ENCODE measurements at places on chromosomes 4 and X.

DNA sequence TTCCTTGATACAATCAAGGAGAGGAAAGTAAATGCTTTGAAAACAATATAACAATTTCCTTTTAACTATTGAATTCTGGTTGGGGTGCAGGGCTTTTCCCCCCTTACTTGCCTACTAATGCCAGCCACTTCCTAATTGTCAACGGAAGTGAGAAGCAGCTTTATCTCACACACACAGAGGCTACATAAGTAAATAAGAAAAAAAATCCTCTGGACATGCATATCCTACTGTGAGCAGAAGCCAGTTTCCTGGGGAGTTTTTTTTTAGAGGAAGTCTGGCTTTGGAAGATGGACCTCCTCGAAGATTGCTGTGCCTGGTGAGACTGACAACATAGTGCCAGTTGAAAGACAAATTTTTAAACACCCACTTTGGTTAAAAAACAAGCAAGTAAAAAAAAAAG lies 180.6 kb downstream of the OPHN1 start:
- no peak for DNase-seq

DNA sequence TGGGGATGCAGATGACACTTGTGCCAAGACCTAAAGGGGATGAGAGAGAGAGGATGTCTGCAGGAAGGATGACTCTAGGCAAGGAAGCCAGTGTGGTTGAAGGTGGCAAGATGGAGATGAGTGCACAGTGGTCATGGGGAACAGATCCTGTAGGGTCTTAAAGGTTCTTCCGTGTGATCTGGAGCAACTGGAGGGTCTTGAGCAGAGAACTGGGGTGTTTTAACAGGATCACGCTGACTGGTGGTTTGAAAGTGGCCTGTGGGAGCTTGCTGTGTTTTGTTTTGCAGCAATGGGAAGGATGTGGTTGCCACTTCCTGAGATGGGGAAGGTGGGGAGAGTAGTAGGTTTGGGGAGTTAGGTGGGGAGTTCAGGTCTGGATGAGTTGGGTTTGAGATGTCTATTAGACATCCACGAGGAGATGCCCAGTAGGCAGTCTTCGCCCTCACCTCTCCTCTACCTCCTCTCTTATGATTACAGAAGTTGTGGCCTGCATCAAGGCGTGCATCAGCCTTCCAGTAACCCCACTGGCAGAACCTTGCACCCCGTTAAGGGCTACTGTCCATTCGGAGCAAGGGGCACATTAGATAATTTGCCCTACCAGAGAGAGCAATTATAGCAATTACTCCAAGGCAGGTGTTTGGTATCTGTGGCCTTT lies 1.4 kb upstream of the STBD1 start:
- DNase-seq, result no peak

DNA sequence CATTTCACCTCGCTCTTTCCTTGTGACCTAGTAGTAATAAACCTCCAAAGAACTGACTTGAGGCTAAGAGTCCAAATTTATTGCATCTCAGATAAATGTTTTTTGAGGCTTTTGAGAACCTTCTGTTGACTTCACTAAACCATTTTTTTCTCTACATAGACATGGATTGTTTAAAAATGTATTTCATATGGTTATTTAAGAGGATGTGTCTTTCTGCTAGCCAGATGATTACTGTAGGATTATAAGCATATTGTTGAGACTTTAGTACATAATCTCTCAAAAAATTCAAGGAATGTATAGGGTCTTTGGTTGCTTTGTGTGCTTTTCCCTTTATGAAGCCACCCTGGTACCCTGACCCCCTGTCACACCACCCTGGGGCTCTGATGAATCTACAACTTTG lies 44.8 kb downstream of the ATXN3L start:
- DNase-seq, result no peak

DNA sequence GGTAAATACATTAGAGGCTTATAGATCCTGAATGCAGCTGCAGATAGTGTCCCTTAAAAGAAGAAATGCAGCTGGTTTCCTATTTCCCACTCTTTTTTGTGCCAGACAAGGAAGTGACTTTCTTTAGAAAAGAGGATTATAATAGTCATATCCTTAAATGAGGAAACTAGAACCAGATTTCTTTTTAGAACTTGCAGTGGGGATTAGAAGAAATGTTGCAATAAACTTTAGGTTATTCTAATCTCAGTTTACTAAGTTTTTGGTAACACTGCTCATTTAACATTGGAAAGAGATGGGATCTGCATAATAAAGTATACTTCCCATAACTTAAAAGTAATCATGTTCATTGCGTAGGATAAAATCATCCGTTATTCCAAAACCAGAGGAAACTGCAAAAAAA lies 101.9 kb downstream of the SLIT2 start:
- DNase-seq, result no peak

DNA sequence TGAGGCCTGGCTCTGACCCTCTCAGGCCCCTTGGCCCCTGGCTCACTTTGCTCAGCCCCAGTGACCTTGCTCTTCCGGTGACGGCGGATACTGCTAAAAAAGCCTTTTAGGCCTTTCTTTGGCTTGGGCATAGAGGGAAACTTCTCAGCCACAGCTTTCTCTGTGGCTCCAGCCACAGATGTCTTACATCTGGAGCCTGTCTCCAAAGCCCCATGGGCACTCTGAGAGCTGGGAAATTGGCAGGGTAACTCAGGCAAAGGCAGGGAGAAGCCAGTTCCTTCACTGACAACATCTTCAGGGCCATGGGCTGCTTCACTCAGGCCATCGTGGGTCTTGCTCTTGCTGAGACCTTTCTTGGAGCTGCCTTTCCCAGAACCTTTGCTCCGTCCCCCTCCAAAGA lies 12.8 kb downstream of the AMER1 start:
- DNase-seq, result no peak

GRCh38 chr4:124184792-124185191 lies 527.7 kb downstream of the ANKRD50 start:
- no peak for DNase-seq

GRCh38 chrX:133081990-133082389 lies 14.9 kb downstream of the USP26 start:
- DNase-seq, result no peak

- DNase-seq, result no peak
Observed at GRCh38 chr4:174387143-174387542, 103.4 kb downstream of the CEP44 start.

DNA sequence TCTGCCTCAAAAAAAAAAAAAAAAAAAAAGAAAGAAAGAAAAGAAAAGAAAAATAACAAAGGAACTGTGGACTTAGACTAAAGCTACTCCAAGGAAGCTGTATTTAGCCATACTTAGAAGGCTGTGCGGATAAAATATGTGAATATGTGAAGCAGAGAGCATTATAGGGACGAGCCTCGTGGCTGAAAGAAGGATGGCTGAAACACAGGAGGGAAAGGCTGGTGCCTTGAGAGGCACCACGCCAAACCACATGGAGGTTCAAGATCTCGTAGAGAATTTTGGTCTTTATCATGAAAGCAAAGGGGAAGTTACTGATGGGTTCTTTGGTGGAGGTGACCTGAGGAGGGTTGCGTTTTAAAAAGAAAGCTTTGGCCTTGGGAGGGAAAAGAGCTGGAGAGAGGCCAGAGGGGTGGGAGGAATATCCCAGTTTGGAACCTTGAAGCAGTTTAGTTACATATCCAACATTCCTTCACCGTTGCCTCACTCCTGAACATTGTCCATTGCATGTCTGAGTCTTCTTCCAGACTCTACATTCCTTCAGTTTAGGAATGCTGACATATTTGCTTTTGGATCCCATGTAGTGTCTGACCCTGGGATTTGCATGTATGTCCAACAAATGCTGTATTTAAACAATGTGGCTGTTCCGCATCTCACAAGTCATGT lies 82.5 kb downstream of the CPE start:
- DNase-seq, result peak; percentile 85

DNA sequence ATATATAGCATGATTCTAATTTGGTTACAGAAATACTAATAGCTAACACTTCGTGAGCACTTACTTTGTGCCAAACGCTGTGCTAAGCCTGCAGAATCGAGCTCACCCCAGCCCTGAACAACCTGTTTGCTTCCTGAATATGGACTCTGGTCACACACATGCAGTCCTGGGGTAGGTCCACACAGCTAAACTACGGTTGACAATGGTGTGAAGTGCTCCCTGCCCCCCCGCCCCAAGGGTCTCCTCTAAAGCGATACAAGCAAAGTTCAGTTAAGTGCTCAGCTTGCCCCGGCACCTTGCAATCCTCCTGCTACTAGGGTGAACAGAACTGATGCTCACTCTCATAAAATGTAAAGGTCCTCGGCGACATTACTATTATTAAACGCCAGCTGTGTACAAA lies 879 bp downstream of the FOXP3 start:
- DNase-seq, result no peak

DNA sequence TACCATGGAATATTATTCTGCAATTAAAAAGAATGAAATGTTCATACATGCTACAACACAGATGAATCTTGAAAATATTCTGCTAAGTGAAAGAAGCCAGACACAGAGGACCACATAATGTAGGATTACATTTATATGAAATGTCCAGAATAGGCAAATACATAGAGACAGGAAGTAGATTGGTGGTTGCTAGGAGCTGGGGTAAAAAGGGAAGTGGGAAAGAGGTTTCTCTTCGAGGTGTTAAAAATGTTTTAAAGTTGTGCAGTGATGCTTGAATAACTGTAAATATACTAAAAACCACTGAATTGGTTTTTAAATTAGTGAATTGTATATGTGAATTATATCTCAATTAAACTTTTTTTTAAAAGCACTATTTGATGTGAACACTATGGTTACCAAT lies 3.6 kb upstream of the NXT2 start:
- no peak for DNase-seq

GRCh38 chrX:38402118-38402517 lies 49.7 kb downstream of the OTC start:
- DNase-seq, result no peak

DNA sequence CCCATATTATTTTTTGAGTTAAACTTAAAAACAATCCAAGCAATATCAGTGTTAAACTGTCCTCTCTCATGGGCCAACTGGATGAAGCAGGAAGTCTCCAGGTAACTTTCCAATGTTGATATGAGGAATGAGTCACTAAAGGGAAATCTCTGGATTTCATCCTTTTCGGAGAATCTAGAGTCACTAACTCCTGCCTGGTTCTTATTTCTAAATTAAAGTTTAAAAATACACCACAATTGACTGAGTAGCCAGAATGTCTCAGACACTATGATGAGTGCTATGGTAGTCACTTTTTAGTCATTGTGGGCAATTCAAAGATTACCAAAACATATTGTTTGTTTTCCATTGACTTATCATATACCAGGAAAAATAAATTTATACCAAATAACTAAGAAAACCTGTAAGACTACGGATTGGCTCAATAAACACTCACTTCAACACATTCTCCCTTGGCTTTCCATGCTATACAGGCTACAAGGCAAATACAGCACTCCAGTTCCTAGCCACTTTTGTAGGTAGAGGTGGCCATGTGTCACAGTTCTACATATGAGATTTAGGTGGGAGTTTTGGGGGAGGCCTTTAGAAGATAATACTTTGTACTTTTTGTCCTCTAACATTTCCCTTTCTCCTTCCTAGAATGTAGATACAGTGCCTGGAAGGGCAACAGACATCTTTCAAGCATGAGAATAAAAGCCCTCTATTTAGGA lies 8.6 kb downstream of the SLC9B2 start:
- peak; percentile 72 for DNase-seq

DNA sequence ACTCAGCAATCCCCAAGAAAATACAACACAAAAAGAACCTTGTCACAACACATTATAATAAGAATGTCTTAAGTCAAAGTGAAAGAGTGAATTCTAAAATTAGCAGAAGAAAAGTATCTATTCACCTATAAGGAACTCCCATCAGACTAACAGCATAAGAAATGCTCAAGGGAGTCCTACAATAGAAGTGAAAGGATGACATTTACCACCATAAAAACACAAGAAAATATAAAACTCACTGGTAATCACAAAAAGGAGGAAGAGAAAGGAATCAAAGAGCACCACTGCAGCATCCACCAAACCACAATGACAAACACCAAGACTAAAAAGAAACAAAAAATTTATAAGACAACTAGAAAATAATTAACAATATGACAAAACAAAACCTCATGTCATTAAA lies 257.0 kb upstream of the AGTR2 start:
- no peak for DNase-seq

DNA sequence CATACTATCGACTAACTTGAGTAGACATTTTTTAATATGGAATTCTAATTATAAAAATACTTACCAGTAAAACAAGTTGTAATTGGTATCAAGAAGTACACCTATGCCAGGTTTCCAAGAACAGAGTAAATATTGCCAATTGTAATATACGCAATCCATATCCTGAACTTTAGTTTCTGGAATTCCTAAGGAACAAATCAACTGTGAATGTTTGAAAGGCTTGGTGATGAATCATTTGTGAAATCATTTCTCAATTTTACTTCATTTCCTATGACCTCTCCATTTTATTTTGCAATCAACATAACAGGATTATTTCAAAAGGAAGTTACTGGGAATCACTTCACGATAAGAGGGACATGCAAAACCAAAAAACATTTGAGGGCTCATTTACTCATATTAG lies 3.7 kb downstream of the IL13RA2 start:
- DNase-seq, result peak; percentile 57

GRCh38 chr4:41324861-41325260 lies 68.1 kb downstream of the UCHL1 start:
- DNase-seq, result no peak

GRCh38 chr4:110196871-110197528 lies 1.4 kb downstream of the ELOVL6 start:
- peak; percentile 70 for DNase-seq

DNA sequence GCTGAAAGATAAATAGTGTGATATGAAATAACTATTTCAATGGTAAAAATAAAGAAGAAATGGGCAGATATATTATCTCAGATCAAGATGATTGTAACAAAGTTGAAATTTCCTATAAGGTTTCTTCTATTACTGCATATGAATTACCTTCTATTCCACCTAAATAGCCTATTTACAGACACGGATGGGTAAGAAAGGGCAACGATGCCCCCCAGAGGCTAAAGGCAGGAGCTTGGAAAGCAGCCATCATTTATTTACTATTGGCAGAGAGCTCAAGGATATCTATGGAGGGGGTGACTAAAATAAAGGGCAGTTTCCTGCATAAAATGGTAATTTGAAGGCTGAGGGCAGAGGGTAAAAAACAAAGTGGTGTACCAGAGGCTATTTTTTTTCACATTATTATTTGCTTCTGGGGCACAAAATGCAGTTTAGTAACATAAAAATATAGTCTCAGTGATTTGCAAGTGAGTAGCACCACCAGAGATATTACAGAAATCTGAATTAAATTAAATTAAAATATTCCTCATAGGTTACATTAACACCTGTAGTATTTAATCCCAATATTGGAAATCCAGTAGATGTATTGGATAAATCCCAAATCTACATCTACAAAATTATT lies 123.1 kb downstream of the BTC start:
- peak; percentile 86 for DNase-seq
